H4 (cell line): ENCODE measurements at places on chromosomes 1 and 21.

DNA sequence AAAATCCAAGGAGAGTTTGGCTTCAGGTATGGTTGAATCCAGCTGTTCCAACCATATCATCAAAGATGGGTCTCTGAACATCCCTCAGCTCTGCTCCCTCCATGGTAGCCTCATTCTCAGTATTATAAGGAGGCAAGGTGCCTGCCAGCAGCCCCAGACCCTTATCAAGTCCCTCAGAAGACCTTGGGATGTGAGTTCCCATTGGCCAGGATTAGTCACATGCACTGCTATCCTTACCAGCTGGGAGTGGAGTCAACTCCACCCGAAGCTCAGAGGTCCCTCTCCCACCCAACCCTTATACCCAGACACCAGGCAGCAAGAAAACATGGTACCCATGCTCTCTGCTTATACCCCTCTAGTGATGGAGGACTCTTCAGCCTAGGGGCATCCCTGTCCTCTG is 153.7 kb upstream of the ZBTB40 start:
- DNase-seq = peak; percentile 1

GRCh38 chr1:154877370-154877974 is 7.4 kb upstream of the KCNN3 start:
- DNase-seq = no peak

DNA sequence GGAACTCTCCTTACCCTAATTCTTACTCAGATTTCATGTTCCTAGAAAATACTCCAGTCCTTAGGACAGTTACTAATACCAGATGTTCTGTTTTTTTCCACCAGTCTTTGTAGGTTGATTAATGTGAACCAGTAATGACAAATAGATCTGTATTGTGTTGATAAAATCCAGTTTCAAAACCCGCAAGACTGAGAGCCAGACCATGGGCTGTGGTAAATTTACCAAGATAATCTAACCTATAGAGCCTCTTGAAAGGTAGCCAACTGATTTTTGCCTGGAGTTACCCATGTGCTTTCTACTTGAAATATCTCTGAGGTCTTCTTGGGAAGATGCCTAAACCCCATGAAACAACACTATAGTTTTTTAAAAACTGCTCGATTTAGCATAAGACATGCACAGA is 46.5 kb upstream of the CDC7 start:
- no peak for DNase-seq

GRCh38 chr1:98472878-98473277 is 188.6 kb upstream of the SNX7 start:
- DNase-seq = no peak

GRCh38 chr1:77371396-77371795 is 89.6 kb downstream of the AK5 start:
- peak; percentile 12 for DNase-seq

- no peak for DNase-seq
Observed at GRCh38 chr1:179702946-179703539, 40.0 kb upstream of the FAM163A start.

- peak; percentile 81 for DNase-seq
Observed at GRCh38 chr1:63877816-63878215, 104.0 kb downstream of the ROR1 start.

- no peak for DNase-seq
Observed at GRCh38 chr1:110339407-110340206, 430 bp downstream of the RBM15 start.

DNA sequence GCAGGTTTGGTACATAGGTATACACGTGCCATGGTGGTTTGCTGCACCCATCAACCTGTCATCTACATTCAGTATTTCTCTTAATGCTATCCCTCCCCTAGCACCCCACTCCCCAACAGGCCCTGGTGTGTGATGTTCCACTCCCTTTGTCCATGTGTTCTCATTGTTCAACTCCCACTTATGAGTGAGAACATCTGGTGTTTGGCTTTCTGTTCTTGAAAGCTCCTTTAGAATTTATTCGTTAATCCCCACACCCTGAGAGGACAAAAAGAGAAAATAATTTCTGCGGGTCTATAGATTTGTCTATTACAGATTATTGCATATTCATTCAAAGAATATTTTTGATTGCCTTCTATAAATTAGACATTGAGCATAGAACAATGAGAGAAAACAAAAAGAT is 455.5 kb downstream of the PLPP3 start:
- no peak for DNase-seq

GRCh38 chr1:223674119-223674890 is 8.8 kb upstream of the CAPN8 start:
- DNase-seq = no peak

DNA sequence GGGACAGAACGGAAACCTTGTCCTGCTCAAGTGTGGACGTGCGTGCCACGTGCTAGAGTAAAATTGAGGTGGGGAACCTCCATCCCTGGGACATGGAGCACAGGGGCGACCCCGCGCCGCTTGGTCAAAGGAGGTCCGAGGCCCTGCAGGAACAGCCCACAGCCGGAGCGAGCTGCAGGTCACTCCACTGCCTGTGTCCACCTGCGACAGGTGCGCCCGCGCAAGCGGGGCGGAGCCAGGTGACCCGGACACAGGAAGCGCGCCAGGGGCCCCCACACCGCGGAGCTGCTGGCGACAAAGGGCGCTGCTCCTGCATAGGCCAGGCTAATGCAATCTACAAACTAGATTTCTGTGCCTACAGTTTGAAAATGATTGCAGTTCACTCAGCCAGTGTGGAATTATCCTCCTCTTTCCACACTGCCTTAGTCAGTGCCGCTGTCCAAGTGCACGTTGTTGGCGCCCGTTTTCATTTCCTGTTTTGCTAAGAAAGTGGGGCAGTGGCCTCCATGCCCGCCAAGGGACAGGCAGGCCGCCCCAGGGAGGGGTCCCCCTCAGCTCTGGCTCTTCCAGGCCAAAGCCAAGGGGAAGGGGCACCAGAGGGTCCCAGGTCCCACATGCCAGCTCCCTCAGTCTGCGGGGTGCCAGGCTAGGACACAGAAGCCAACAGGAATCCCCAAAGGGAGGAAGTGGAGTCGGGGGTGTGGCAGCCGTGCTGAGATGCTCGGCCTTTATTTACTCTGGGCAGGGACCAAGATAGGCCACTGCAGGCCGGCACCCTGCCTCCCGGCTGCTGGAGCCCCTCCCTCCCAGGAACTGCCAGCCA is 4.3 kb upstream of the NADK start:
- no peak for DNase-seq

- DNase-seq = no peak
Observed at GRCh38 chr1:111729271-111729921, 9.8 kb downstream of the INKA2 start.

GRCh38 chr1:245483247-245483646 is 328.5 kb downstream of the KIF26B start:
- no peak for DNase-seq

- no peak for DNase-seq
Observed at GRCh38 chr1:52544665-52545525, 8.0 kb downstream of the TUT4 start.

DNA sequence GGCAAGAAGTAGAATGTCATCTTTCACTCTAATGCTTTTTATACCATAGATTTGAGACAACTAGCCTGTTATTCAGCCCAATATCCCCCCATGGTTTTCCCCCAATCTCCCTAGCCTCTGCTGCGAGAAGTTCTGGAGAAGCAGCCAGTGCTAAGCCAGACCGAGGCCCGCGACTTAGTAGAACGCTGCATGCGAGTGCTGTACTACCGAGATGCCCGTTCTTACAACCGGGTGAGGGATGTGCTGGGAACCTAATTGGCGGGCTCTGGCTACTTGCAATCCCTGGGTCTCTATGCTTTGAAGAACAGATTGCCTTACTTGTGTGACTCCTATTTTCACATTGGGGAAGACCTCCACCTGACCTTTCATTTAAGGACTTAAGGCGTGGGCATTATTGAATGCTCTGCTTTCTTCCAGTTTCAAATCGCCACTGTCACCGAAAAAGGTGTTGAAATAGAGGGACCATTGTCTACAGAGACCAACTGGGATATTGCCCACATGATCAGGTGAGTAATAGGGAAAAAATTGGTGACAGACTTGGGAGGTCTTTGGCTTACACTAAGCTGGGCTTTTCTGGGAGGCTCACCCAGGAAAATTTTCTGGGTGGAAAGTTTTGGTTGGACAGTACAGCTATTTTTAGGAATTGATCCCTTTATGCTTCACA is 1.9 kb downstream of the PSMB4 start:
- no peak for DNase-seq

DNA sequence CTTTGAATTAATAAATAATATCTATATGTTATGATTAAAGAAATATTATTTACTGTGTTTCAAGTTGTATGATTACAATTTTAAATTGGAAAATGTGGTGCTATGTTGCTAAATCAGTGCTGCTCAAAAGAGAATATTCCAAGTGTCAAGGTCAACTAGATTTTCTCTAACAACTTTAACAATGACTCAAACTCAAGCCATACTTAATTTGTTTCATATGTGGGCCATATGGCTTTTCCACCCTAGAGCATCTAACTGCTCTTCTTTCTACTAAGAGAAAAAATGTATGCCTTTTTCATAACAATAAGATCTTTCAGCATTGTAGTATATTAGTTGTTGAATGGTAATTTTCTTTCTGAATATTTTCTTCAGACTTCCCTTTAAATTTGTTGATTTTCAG is 8.3 kb upstream of the SYT14 start:
- DNase-seq = no peak

GRCh38 chr1:213017447-213018273 is 2.0 kb upstream of the ANGEL2 start:
- DNase-seq = no peak

DNA sequence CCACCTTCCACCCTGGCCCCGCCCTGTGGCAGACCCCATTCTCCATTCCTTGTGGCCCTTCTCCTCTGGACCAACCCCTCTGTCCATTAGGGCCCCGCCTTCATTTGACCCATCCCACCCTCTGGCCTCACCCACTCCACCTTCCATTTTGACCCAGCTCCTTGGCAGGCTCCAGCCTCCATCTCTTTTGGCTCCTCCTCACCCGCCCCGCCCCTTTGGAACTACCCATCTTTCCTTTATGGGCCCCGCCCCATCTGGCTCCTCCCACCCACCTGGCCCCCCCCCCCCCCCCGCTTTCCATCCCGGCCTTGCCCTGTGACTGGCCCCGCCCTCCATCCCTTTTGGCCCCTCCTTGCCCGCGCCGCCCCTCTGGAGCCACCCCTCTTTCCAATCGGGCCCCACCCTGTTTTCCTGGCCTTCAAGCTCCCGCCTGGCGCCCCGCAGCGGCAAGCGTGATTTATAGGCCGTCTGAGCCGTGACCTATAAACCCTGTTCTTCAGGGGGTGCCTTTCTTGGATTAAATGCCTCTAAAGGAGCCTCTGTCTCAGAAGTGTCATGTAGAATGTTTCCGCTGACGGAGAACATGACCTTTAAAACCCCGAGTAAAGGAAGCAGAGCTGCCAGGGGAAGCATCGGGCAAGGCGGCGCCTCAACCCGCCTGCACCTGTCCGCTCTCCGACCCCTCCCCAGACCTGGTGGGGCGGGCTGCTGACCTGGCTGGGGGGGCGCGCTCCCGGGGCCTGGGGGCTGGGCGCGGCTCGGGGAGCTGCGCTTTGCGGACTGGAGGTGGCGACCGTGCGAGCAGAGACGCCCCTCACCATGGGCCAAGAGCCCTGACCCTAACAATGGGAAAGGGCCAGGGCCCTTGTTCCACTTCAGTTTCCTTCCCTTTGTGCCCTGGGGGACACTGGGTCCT is 178.0 kb downstream of the CAMTA1 start:
- DNase-seq = no peak

DNA sequence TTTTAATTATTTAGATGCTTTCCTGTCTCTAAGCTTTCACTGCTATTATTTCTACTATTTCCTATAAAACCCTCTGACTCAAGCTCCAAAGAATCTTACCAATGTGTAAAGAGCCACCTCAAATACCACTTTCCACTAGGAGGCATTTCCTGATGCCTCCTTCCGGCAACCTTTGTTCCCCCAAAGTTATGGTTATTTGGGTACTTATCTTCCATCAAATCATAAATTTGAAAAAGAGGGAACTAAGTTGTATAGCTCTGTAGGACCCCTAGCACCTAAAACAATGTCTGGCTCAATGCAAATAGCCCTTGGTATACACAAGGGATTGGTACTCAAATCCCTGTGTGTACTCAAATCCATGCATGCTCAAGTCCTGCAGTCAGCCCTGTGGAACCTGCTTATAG is 79.6 kb downstream of the NME7 start:
- peak; percentile 16 for DNase-seq

DNA sequence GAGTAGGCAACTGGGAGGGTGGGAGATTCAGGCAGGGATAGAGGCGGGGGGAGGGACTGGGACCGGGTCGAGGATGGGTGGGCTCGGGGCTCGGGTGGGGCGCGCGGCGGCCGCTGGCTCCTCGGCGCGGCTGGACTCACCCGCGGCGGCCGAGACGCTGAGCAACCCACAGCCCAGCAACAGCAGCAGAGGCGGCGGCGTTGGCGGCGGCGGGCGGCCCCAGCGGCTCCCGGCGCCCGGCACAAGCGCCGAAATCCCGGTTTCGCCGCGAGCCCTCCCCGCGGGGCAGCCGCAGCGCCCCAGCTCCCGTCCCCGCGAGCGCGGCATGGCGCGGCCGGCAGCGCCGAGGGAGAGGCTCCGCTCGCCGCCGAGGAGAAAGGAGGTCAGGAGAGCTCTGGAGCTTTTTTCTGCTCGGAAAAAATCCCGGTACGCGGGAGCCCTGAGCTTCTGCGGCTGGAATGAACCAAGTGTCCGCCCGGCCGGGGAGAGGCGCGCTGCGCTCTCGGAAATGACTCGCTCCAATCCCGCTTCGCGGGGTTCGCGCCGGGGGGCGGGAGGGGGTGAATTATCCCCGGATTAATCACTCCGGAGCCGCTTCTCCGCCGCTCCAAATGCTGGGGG is at the start of gene CSMD2:
Gene CSMD2, minus strand, starts transcription at position 460 of the 621 bp plus-strand sequence. Its CDS starts 133 bp downstream, at position 327.
- no peak for DNase-seq

GRCh38 chr1:174021591-174022079 is 522 bp downstream of the RC3H1 start:
- DNase-seq = peak; percentile 10

GRCh38 chr1:8351693-8352470 is 34.0 kb downstream of the SLC45A1 start:
- DNase-seq = no peak

GRCh38 chr1:172375211-172375631 is 45.3 kb upstream of the C1orf105 start:
- no peak for DNase-seq

DNA sequence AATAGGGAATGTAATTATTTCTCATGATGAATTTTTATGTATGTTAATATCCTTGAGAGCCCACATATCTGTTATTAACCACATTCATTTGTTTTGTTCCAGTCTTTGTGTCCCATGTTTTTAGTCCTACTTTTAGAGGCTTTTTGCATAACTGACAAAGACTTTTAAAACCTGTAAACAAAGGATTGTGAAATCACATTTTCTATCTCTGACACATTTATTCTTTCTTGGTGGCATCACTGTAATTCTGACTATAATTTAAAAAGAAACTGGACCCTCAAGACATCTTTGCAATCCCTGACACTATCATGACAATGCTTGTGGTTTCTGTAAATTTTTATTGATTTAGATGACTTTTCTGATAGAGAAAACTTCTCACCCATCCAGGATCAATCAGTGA is 313.1 kb downstream of the SIPA1L2 start:
- no peak for DNase-seq

- DNase-seq = peak; percentile 44
Observed at GRCh38 chr1:228664399-228664914, 70.8 kb upstream of the RHOU start.
